Stimulated activated CD8-positive, alpha-beta memory T cell treated with anti-CD3 and anti-CD28 coated beads, Interleukin-15, amount 100 ng/mL, for 48 hours (primary cell): ENCODE measurements at places on chromosomes 3 and 15.

DNA sequence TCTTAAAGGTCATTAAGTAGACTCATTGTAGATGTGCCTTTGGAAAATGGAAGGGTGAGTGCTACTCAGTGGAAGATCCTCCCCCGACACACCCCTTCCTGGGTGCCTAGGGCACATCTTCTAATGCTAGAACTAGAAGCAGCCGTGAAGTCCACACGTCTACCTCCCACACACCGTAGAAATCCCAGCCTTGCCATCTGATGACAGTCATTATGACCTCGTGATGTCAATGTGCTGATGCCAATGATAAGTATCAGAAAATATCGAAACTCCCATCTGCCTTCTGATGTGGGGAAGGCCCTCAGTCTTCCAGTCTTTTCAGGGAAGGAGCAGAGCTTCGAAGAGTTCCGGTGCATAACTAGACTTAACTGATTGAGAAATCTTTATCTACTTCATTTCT, 282.1 kb upstream of the ROPN1 start:
- no peak for DNase-seq

DNA sequence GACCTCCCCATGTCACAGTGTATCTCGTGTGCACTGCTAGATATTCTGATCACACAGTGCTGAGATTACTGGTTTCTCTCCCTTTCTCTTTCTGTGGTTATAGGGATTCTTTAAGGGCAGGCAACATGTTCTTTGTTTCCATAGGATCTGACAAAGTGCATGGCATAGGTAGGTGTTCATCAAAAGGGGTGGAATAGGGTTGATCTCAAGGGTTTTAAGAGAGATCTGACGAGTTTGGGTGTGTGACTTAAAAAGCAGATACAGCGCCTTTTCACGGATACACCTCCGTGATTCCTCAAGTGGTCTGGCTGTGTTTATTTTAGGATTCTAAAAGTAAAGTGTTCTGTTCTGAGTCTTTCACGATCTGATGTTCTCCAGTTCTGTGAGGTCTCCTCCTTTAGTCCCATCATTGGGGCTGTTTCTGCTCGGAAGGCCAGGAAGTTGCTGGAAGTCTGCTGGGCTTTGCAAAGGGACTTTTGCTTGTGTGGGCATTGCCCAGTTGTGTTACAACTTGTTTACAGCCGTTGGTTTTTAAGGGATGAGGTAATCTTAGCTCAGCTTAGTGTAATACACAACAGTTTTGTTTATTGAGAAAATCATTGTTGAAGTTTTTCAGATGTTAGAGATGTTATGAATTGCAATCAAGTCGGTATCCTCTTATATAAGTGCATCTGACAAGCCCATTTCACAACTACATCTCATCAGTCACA, 34.8 kb downstream of the IGF1R start:
- DNase-seq = no peak

DNA sequence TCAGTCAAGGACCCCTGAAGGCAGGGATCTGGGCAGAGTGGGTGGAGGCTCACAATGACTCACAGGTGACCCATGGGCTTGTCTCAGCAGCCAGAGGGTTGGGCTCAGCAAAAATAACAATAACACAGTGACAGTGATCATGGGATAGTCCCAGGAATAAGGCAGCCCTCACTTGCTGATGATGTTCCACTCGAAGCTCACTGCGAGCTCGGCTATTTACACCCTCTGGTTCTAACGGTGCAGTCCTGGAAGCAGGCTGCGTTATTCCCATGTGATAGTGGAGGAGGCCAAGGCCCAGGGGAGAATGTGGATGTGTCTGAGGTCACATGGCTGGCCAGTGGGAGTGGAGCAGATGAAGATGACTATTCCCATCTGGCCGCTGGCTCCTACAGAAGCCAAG, 16.2 kb downstream of the CCDC33 start:
- DNase-seq = no peak

DNA sequence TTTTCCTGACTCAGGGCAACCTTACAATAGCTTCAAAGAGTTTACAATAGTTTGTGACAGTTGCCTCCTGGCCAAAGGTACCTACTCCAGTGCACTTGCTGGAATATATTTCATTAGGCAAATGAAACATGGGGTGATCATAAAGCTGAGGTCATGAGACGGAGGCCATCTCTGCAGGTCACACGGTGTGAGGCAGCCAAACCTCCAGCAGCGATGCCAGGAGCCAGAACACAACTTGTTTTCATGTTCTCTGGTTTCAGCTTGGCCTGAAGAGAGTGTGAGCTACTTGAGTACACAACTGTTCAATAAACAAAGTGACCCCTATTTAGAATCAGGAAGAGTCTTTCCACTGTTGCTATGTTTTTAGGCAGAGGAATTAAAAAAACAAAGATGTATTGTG, 42.7 kb upstream of the PYGO1 start:
- no peak for DNase-seq

GRCh38 chr15:75335705-75336355, at the start of gene COMMD4:
TSS of gene COMMD4 (plus strand) at chr15:75336063. CDS start at chr15:75336090, 27 bp downstream.
- peak; percentile 73 for DNase-seq

- no peak for DNase-seq
These were observed 14.8 kb upstream of the FRMD4B start for GRCh38 chr3:69400683-69401082.

- DNase-seq = no peak
These were observed 123.9 kb downstream of the GALK2 start for GRCh38 chr15:49293941-49294340.

DNA sequence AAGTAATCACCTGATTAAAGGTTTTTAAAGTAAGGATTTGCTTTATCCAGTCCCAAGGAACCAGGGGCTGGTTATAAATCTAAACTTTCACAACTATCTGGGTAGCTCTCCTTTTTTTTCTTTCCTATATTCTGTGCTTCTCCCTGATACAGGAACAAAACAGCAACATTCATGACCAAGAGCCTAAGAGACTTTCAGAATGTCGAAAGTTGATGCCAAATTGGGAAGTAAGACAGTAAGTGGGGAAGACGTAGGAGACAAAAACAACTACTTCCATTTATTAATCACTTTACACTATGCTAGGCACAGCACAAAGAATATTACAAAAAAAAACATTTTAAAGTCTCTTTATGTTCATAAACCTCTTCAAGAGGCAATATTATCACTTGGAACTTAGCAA, 211.6 kb downstream of the MAGI1 start:
- no peak for DNase-seq

DNA sequence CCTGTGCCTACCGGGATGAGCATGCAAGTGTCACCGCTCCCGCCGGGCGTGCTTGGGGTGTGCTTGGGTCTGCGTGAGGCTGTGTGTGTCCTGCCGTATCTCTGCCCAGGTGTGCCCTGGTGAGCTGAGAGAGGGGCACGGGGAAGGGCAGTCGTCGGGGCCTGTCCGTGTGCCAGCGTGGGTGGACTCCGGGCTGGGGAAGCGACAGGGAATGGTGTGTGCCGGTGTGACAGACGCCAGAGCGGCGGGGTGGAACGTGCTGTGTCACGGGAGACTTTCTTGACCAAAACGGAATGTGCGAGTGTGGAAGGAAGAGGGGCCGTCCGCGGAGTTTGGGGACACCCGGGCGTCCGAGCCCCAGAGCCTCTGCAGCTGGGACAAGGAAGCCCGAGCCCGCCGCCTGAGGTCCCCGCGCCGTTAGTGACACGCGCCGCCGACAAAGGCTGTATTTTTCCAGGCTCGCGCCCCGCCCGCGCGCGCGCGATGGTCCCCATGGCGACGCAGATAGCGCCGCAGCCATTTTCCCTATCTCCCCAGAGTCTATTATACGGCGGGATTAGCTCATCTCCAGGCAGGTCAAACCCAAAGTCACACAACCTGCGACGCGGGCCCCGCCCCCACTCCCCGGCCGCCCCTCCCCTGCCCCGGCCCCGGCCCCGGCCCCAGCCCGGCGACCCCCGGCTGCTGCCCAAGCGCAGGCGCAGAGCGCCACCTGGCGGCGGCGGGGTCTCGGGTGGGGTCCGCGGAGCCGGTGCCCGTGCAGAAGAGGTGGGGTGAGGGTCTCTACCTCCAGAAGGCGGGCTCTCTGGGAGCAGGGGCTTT, 4.5 kb upstream of the GATA2 start:
- peak; percentile 49 for DNase-seq

- no peak for DNase-seq
These were observed 124.4 kb downstream of the PDZRN3 start for GRCh38 chr3:73500321-73500720.

DNA sequence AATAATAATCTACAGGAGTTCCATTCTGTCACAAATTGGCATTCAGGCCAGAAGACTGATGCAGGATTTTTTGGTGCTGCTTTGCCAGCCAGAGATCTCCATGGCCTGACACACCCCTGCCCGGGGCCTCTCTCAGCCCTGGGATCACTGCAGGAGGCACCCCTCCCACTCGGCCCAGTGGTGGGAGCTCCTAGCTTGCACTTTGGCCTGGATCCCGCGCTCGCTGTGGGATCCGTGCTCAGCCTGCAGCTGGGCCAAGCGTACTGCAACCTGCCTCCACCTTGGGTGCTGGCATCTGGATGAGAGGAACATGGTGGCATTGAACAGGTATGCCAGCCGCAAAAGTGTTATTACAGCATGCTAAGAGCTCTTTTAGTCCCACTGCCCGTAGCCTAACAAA, 656.7 kb upstream of the CCDC54 start:
- DNase-seq = no peak

DNA sequence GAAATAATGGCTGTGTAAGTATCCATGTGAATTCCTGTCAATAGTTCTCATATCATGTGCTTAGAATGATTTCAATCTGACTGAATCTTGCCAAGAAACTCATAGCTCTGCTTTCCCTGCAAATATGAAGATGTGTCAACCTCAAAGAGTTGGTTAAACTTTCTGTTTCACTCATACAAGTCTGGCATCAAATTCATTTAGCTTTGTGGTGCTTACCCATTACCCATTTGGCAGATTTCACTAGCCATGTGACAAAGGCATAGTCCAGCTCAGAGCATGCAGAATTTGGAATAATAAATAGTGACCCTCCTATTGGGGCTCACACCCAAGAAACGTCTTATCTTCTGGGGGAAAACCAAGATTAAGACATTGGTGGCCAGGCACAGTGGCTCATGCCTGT, 256.6 kb upstream of the TPRG1 start:
- no peak for DNase-seq

DNA sequence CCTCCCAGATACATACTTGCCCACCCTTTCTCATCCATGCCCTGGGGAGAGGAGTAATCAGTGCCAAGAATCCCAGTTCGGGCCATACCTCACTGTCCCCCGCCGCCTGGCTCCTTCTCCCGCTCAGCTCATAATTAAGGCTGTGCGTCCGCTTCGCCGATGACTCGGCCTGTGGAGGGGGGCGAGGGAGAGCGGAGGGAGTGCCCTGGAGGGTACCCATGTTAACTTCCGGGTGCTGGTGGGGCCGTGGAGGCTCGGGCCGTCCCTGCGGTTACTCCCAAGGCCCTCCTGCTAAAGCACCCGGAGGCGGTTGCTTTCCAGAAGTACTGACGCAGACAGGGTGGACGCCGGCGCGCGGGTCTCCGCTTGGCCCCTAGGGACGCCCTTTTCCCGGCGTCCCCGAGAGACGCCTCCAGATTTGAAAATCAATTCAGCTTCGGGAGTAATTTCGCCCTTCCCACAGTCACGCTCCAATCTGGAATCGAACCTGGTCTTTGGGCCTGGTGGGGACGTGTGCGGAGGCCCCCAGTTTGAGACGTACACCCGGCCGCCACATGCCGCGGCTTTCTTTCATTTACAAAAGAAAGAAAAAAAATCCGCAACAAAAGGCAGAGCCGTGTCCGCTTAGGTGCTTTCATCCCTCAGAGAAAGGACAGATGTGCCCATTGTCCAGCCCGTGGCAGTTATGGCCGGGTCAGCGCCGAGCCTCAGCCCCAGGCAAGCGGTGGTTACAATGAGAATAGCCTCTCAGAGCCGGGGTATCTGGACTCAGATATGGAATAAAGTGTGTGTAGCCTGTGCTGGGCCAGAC, 1.0 kb upstream of the ONECUT1 start:
- no peak for DNase-seq

GRCh38 chr3:10518506-10519150, 13.2 kb upstream of the ATP2B2 start:
- no peak for DNase-seq

GRCh38 chr3:184639351-184639750, 72.5 kb downstream of the MAGEF1 start:
- no peak for DNase-seq

DNA sequence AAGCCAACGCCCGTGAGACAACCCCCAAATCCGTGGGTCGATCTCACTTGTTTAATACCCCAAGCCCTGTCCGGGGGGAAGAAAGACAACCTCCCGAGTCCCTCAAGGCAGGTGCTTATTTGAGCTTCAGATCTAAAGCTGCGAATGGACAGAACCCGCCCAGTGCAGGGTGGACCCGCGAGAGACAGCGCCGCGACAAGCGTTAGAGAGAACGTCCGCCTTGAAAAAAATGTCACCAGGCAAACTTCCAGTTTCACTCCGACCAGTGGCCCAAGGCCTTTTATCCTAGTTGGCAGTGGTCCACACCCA, 740 bp upstream of the OXSR1 start:
- no peak for DNase-seq

DNA sequence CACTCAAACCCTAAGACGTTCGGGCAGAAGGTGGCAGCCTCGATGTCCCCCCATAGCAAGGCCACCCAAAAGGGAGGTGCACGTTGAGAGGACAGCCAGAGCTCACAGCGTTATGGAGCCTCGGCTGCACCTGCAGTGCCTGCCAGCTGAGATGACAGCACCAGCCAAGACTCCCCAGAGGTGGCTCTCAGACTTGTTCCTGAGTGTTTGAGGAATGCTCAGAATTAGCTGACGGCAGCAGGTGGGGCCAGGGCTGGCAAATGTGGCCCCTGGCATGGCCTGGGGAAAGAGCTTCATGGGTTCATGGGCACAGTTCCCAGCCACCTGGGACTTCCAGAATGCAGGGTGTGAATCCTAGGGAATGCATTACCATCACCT, 177.8 kb downstream of the KLF13 start:
- DNase-seq = no peak

GRCh38 chr3:170476291-170476690, 57.6 kb downstream of the CLDN11 start:
- no peak for DNase-seq

DNA sequence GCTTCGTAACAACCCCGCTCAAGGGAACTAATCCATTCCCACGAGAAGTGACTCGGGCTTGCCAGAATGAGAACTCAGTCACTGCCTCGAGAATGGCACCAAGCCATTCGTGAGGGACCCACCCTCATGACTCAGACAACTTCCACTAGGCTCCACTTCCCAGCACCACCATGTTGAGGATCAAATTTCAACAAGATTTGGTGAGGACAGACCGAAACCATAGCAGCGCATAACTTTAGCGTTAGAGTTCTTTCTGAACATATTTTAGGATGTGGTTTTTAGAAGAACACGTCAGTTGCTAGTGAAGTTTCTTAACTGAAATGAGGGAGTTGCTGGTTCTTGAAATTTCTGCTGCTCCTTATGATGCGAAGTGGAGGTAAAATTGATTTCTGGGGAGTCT, 13.5 kb downstream of the PTPRG start:
- DNase-seq = no peak

DNA sequence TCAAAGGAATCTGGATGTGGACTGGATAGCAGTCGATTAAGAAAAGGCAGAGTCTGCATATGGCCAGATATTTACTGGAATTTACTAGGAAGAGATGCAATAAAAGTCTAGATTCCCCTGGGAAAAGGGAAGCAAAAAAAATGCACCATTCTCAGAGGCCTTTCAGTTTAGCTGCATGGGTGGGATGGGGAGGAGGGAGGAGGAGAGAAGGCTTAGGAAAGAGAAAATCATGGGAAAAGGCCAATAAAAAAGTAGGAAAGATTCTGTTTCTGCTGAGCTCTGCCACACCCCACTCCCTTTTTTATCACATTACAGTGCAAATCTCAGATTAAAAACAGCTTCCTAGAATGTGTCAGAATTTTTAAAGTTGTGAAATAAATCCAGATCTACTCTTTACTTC, 103.6 kb downstream of the ADAMTS9 start:
- DNase-seq = no peak

GRCh38 chr3:115659253-115660220, 36.2 kb downstream of the GAP43 start:
- DNase-seq = no peak

GRCh38 chr3:39088889-39089288, 18.5 kb downstream of the GORASP1 start:
- DNase-seq = no peak
